ENCODE measurements at places on chromosomes 4 and X. TPM values are rescaled to one million over a fixed set of nuclear protein-coding genes. Genes with fewer than 3 reads are reported as not detected.
A peak's percentile ranks its signal among the peaks of the same experiment; 100 is the strongest.

GRCh38 chr4:183960046-183960420, 54.9 kb downstream of the STOX2 start:
- DNase-seq = peak; percentile 10

DNA sequence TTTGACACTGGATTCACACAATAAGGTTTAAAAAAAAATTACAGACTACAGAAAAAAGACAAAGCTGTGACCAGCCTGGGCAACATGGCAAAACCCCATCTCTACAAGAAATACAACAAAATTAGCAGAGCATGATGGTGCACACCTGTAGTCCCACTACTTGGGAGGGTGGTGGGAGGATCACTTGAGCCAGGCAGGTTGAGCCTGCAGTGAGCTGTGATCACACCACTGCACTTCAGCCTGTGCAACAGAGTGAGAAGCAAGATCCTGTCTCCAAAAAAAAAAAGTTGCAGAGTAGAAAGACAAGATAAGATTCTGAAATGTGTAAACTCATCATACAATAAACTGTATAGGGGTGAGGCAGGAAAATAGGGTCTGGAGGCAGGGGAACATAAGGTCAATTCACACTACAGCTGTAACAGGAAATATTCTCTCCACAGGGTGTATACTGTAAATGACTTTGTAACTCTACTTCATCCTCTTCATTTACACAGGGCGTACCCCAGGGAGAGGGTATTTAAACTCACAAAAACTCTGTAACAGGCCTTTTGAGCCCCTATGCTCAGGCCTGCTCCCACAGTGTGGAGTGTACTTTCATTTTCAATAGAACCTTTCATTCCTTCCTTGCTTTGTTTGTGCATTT, 112.6 kb upstream of the MAPK10 start:
- DNase-seq = no peak

CXCL10 gene
- not detected for total RNA-seq

DRD5 gene
- total RNA-seq = not detected

ADAMTS3 gene
- 3.9 TPM for total RNA-seq

- DNase-seq = peak; percentile 36
These were observed 356.5 kb downstream of the CBLL2 start for GRCh38 chrX:22629105-22629725.

- no peak for DNase-seq
These were observed 228.2 kb downstream of the FRMPD4 start for GRCh38 chrX:12366440-12366839.

- no peak for DNase-seq
These were observed 18.6 kb downstream of the TBC1D1 start for GRCh38 chr4:37909332-37910090.

DNA sequence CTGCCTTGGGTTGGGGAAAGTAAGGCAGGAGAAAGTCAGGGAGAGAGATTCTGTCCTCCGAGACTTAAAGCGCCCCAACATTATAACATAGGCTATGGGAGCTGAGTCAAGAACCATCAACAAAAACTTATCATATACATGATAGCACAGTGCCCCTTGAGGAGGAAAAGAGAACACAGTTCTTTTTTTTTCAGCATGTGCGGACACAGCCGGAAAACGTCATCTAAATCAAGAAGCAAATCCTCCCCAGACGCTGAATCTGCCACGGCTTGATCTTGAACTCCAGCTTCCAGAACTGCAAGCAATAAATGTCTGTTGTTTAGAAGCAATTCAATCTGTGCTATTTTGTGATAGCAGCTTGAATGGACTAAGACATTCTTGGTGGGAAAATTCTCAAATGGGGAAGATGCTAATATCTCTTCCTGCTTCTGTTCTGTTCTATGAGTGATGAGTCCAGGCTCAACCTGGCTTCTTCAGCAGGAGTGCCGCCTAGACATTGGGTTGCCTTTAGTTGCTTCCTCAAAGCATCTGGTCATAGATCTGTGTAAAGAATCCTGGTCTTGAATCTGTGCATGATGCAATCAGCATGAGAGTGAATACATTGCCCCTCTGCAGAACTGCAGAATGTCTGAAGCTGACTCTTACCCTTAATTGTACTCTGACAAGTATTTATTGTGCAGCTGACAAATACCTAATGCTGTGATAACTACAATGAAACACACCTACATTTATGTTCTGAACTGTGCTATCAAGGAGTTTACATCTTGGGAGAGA, 549.8 kb upstream of the PRKX start:
- DNase-seq = no peak

DNA sequence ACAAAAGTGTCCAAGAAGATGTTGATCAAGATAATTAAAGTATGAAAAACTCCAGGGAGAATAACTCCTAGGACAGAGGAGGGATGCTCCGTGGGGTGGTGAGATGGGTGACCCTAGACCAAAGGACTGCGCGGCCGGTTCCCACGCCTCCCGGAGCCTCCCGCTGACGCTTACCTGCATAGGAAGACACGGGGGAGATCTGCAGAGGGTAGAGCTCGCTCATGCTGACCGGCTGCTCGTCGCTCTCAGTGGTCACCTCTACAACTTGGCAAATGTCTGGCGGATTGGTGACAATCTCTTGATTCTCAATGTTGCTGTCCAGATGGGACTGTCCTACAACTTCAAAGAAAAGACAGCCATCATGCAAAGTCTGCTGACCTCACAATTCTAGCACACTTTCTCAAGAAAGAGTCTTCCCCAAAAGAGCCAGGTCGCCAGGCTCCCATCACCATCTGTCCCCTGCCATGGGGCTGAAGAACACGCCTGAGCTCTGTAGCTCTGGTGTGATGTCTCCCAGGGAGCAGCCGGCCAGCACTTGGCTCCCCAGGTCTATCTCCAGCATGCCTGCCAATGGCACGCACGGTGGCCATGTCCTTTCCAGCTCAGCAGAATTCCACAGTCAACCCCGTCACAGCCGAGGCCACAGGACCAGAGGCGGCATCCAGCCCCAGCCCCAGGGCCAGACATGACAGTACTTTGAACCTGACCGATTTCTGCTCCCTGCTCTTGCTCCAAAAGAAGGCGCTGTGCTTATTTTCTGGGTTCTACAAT, 75.4 kb downstream of the IRF2 start:
- DNase-seq = no peak

DNA sequence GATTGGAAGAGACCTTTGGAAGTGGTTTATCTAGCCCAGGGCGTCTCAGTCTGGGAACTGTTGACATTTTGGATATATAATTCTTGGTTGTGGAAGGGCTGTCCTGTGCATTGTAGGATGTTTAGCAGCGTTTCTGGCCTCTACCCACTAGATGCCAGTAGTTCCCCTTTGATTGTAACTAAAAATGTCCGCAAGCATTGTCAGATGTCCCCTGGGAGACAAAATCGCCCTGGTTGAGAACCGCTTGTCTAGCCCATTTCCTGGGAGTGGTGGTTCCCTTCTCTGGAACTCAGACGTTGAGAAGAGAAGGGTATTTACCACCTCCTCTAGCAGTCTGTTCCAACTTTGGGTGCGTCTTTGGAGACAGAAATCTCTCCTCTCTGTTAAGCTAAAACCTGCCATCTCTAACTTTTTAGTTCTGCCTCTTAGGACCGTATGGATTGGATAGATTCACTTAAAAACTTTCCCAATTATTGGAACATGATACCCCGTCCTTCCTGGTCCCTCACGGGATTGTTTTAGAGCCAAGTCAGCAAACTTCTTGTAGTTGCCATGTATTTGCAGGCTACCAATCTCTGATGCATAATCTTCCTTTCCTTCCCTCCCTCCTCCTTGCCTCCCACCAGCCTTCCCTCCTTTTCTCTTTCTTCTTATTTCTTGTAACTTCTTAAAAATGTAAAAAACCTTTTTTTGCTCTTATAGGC, 13.9 kb downstream of the TMEM165 start:
- DNase-seq = no peak

ZNF141 gene
- total RNA-seq = 0.72 TPM

TRPC3 gene
- 1.5 TPM for total RNA-seq

GRCh38 chr4:78722878-78723277, 53.3 kb upstream of the BMP2K start:
- no peak for DNase-seq

DNA sequence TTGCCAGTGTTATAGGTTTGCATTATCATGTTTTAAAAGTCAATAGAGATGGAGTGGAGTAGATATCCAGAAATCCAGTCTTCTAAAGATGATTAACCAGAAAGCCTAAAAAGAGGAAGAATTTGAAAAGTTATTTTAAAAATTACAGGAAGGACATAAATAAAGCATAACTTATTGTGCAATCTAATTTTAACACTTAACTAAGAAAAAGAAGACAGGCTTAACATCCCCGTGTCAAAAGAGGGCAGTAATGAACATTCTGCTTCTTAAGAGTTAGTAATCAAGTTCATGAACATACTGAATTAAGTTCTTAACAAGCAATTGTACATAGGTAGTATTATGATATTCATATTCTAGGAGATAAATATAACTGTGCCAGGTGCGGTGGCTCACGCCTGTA, 39.3 kb downstream of the ELF2 start:
- no peak for DNase-seq

PGAM4 gene
- total RNA-seq = 1.4 TPM

DNA sequence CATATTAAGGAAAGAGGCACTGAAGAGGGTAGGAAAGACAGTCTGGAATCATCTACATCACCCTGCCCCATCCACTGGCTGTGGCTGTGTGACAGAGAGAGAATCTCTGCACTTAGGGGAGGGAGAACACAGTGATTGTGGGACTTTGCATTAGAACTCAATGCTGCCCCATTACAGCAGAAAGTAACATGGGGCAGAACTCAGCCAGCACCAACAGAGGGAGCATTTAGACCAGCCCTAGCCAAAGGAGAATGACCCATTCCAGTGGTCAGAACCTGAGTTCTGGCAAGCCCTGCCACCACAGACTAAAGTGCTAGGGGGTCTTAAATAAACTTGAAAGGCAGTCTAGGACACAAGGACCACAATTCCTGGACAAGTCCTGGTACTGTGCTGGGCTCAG, 37.9 kb downstream of the ZNF330 start:
- DNase-seq = no peak

LNX1 gene
- total RNA-seq = 0.87 TPM

BGN gene
- total RNA-seq = 0.45 TPM

DNA sequence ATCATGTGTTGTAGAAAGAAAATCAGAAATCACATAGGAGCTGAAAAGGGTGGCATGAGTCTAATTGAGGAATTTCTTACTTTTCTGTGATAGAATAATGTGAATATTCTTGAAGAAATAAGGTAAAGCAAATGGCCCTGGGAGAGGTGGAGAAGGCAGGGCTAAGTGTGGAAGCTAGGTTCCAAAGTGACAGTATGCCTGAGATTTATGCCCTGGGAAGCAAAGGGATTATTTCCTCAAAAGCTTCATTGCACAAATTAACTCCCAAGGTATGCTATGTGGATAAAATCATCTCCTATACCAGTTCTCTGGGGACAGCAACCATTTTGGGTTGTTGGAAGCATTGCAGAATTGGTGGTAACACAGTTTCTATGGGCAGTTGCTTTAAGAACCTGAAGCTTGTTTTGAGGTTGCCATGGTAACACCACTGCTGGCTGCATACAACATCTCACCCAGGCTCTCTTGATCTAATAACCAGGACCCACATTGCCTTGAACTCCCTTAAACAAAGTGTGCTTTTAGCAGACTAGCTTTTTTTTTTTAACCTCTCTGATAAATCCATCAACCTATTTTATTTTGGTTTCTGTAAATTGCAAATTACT, 21.0 kb downstream of the MAOA start:
- peak; percentile 6 for DNase-seq

DNA sequence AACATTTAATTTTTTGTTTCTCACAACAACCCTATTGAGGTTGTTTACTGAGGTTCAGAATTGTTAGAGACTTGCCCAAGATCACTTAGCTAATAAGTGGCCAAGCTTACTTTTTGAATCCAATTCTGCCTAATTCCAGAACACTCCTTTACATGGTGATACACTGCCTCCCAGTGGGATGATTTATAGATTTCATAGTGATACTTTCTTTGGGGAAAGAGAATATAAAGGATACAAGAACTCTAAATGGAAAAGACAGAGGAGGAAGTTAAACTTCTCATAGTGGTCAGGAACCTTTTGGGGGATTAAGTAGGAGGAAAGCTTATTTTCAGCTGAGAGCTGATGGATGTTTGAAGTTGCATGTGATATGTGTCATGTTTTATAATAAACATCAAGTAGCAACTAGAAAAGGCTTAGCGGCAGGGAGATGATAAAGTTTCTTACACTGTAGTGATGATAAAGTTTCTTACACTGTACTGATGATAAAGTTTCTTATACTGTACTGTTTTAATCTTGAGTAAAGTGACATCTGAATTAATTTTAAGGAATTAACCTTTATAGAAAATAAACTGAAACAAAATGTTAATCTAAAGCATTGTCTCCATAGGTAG, 15.3 kb downstream of the STAG2 start:
- DNase-seq = peak; percentile 33

DNA sequence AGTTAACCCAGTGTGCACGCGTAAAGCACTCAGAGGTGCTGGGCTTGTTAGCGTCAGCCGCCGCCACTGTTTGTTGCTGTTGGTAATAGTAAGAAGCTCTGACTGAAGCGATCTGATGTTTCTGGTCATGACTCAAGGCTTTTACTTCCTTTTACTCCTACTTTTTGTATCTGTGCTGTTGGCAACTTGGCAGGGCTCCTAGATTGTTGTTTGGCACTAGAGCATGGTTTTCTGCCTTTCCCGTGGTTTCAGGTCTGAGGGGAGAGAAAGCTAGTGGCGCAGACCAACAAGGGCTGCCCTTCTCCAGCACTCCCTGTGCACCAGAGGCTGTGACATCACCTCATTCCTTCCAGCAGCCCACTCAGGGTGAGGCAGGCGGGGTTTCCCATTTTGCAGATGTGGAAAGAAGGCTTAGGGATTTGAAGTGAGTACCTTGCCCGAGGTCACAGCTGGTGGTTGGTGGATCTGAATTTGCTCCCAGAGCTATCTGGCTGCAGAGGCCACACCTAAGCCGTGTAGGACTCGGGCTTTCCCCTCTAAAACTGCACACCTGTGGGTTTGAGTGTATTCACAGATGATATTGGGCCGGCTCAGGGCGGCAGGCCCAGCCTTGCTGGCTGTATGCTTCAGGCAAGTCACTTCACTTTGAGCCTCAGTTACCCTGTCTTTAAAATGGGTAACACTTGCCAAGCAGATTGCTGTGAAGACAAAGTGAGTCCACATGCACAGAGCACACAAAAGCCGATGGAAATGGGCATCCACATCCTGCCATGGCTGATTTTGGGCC, 51.2 kb upstream of the TADA2B start:
- DNase-seq = peak; percentile 90

TDO2 gene
- total RNA-seq = 0.50 TPM

GRCh38 chr4:115233600-115233999, 120.2 kb upstream of the NDST4 start:
- no peak for DNase-seq

DNA sequence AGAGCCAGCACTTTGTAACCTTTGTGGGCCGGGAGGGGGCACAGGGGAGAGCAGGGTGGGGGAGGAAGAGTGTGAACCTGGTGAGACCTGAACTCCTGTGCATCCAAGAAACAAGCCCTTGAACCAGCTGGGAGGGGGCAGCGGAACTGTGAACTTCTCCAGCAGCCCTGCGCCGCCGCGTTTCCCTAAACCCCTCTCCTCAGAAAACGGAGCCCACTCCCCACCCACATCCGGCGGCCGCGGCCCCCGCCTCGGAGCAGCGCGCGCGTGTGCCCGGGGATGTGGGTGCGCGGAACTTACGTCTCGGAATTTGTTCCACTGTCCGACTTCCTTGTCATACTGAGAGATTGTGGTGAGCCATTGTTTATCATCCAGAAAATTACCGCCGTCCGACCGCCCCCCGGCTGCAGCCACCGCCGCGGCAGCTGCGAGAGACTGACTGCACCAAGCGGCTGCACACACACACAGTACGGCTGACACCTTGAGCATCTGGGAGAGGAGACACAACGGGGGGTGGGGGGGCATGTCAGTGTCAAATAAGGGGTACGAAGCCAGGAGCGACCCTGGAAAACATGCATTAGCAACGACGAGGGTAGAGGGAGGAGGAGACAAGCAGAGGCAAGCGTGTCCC, 494 bp downstream of the SPOCK3 start:
- DNase-seq = no peak

GRCh38 chr4:22410645-22411247, 105.1 kb downstream of the ADGRA3 start:
- no peak for DNase-seq

All from HT1080 (cell line).